ENCODE measurements at places on chromosomes 6 and 20.

DNA sequence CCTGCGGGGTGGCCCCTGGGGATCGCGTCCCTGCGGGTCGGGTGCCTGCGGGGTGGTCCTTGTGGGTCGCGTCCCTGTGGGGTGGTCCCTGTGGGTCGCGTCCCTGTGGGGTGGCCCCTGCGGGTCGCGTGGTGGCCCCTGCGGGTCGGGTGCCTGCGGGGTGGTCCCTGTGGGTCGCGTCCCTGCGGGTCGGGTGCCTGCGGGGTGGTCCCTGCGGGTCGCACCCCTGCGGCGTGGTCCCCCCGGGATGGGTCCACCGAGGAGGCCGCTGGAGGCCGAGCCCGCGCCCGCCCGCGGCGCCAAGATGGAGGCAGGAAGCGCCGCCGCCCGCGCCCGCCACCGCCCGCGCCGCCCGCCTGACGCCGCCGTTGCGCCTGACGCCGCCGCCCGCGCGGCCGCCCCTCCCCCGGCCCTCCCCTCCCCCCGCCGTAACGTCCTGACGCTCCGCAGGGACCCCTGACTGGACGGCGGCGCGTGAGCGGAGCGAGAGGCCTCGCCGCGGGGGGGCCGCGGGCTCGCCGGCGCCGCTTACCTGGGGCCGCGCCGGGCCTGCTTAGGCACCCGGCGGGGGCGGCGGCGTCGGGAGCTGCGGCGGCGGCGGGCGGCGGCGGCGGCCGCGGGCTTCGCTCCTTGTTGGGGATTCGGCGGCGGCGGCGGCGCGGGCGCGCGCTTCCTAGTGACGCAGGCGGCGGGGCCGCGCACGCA is at the start of gene GMEB2:
GMEB2 (minus strand) TSS at position 678 of the 705 bp plus-strand sequence. CDS start 7,704 bp downstream, outside the sequence.
- peak within 1 kb of the TSS; percentile 76 for H3K4me3 ChIP-seq
- DNase-seq: peak; percentile 69
- H3K36me3 ChIP-seq: peaks cover 2% of the 10 kb centered on the region
- peak within 1 kb of the TSS; percentile 93 for H3K27ac ChIP-seq

DNA sequence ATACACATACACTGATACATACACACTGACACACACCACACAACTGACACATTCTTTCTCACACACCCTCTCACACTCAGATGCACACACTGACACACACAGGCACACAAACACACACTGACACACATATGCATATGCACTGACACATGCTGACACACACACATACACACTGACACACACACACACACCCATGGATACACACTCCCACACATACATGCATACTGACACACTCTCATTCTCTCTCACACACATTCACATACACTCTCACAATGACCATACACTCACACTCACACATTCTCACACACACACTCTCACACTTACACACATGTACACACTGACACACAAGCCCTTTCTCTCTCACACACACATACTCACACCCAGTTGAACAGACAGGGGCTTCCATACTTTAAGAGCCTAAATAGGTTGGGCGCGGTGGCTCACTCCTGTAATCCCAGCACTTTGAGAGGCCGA is 236.4 kb downstream of the LRFN2 start:
- H3K4me1 ChIP-seq: no peaks in the 10 kb centered on the region
- no peak for DNase-seq
- H3K27ac ChIP-seq: no peak overlapping the region

- H3K27ac ChIP-seq: no peak overlapping the region
- no peak overlapping the region for H3K4me3 ChIP-seq
- no peaks in the 10 kb centered on the region for H3K36me3 ChIP-seq
- peaks cover 8% of the 10 kb centered on the region for H3K4me1 ChIP-seq
- DNase-seq: no peak
Observed at GRCh38 chr6:134701301-134701700, 248.6 kb downstream of the ALDH8A1 start.

GRCh38 chr6:120211955-120212792 is 862.6 kb upstream of the MAN1A1 start:
- H3K4me3 ChIP-seq: no peak overlapping the region
- DNase-seq: no peak
- H3K27ac ChIP-seq: no peak overlapping the region

DNA sequence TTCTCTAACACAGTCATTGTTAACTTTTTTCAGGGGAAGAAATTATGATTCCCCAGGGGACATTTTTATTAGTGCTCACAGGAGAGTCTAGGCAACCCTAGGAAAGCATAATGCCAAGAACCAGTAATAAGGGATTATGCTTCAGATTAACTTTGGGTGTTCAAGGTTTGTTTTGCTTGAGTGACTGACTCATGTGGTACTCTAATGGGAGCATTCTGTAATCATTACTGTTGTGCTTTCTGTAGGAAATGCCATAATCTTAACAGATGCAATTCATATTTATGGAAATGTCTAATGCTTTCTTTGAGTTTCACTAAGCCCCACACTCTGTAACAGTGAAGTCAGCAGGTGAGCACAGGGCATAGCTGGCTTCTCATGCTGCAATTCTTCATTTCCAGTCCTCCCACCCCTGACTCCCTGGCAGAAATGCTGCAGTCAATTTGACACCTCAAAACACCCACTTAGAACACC is 263.4 kb upstream of the MAN1A1 start:
- H3K27ac ChIP-seq: no peak overlapping the region
- no peak for DNase-seq
- no peak overlapping the region for H3K4me3 ChIP-seq
- H3K4me1 ChIP-seq: peaks cover 22% of the 10 kb centered on the region
- H3K36me3 ChIP-seq: no peaks in the 10 kb centered on the region
